Transverse colon (tissue), 4 donors: ENCODE measurements at places on chromosomes 5 and 9.

GRCh38 chr5:154367101-154367500 lies 78.7 kb upstream of the SAP30L start:
- no peak for DNase-seq

- DNase-seq, result no peak
These were observed 14.4 kb upstream of the TMOD1 start for GRCh38 chr9:97487107-97487506.

GRCh38 chr5:3103262-3103811 lies 351.9 kb upstream of the IRX2 start:
- no peak for DNase-seq

DNA sequence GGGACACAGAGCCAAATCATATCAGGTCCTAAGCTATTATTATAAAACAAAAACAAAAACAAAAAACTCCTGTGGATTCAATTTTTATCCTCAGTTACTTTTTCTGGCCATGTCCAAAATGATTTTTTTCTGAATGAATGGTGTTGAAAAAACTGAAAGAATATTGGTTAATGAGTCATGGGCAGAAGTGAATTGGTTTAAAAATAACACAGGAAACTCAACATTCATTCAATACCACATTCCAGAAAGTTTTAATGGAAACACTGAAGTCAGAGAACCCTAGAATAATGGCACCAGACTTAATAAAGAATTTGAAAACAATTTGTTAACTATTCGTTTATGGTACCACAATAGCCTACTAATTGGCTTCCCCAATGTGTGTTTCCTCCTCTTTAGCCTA lies 102.4 kb upstream of the CDH9 start:
- DNase-seq, result no peak

DNA sequence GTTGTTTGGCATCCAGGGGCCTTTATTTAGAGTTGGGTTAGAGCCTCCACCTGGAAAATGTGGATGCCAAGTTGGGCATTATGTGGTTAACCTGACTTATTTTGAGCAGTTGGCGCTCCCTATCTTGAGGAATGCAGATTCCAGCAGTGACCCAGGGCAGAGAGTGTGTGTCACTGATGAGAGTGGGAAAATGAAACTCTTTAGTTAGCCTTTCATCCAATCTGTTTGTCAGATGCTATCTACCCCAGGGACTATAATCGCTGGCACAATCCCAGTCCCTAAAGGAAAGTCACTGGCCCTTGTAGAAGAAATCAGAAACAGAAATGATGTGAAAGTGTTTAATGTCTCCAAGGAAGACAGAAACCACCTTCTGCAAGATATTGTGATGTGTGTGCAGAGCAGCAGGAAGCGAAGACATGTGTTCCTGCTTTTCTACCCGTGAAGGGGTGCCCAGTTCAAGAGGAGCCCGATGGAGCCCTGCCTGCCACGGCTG lies 10.2 kb upstream of the STING1 start:
- no peak for DNase-seq

DNA sequence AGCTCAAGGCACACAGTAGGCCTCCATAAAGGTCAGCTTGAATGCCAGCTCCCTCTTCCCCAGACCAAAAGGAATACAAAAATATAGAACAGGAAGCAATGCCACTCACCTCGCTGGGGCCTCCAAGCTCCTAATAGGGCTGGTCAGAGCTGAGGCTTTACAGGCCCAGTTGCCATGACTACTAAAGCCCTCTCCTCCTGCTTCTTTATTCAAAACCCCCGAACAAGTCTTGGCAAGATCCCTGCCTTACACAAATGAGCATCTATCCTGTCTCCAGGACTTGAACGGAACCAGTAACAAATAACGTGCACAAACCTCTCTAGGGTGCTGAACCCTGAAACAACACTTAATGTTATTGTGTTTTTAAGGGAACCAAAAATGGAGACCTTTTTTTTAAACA lies 136.3 kb downstream of the SIL1 start:
- DNase-seq, result no peak

GRCh38 chr5:88542786-88543185 lies 274.1 kb upstream of the TMEM161B start:
- no peak for DNase-seq

- no peak for DNase-seq
These were observed 631.7 kb downstream of the MAT2B start for GRCh38 chr5:164137095-164137494.

GRCh38 chr9:79222483-79222882 lies 349.3 kb upstream of the TLE4 start:
- no peak for DNase-seq

DNA sequence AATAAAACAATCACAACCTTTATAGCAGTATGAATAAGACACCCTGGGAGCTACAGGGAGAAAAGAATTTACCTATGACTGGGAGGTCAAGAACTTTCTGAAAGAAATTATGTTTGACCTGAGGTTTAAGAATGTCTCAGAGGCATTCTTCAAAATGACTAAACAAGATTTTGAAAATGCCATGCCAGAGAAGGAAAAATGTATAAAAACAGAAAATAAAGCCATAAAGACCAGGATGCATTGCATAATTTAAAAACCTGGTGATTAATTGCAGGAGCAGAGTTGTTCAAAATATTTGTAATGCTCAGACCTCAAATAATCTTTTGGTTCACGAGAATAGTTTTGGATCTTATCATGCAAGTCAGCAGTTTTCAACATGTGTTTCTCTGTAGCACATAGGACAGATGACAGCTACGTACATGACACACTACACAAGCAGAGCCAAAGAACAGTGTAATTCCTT lies 954.7 kb upstream of the ARRDC3 start:
- no peak for DNase-seq

- DNase-seq, result peak; percentile 11
These were observed 698 bp upstream of the SEC24A start for GRCh38 chr5:134647750-134648424.
